ENCODE measurements at places on chromosomes 4 and X.

- DNase-seq, result no peak
These were observed 798 bp upstream of the FGFR3 start for GRCh38 chr4:1792158-1792831.

- DNase-seq, result no peak
These were observed 1.3 kb downstream of the ANAPC4 start for GRCh38 chr4:25378437-25378743.

GRCh38 chrX:96170626-96171025, 514.0 kb upstream of the DIAPH2 start:
- no peak for DNase-seq

DNA sequence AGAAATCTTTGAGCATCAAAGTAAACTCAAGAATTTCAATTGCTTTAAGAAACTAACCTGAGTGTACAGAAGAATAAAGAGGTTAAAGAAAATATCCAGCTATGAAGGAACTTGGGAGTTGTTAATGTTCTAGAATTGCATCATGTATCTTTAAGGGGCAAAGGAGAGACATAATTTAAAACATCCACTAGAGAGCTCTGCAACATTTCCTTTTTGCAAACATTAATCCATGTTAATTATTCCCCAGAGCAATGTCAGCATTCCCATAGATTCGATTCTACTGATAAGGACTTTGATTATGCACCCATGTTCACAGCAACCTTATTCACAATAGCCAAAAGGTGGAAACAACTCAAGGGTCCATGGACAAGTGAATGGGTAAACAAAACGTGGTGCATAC, 80.2 kb upstream of the SORBS2 start:
- no peak for DNase-seq

DNA sequence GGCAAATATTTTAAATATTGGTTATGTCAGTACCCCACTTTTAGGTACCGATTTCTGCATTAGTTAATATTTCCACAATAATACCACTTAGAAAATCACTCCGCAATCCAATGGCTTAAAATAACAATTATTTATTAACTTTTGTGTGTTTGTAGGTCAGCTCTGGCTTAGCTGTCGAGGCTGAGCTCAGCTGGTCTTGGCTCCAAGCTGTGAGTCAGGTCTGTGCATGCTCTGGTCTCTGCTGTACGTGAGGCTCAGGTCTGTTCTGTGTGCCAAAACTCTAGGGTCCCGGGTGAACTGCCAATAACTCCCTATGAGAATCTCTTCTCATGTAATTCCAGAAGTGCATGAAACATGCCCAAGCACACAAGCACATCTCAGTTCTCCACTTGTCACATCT, 245.8 kb upstream of the GK2 start:
- DNase-seq, result no peak

DNA sequence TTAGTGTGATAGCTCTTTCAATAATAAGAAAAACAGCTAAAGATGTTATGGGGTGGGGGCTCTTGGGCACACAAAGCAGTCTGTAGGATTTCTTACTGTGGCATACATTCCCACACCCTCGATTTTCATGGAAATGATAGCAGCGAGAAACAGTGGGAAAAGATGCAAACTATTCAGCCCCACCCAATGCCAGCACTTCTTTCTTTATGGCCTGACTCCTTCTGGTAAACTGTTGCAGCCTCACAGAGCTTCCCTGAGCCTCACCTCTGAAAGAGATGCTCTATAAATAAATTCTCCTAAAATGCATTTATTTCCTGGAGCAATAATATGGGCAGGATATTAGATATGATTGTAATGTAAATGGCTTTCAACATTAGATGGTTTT, 910 bp downstream of the ANK2 start:
- no peak for DNase-seq

- no peak for DNase-seq
These were observed 133.3 kb upstream of the PRPS2 start for GRCh38 chrX:12657881-12658280.

All from fibroblast of skin of scalp (primary cell).